ENCODE measurements at places on chromosomes 2 and 18.

DNA sequence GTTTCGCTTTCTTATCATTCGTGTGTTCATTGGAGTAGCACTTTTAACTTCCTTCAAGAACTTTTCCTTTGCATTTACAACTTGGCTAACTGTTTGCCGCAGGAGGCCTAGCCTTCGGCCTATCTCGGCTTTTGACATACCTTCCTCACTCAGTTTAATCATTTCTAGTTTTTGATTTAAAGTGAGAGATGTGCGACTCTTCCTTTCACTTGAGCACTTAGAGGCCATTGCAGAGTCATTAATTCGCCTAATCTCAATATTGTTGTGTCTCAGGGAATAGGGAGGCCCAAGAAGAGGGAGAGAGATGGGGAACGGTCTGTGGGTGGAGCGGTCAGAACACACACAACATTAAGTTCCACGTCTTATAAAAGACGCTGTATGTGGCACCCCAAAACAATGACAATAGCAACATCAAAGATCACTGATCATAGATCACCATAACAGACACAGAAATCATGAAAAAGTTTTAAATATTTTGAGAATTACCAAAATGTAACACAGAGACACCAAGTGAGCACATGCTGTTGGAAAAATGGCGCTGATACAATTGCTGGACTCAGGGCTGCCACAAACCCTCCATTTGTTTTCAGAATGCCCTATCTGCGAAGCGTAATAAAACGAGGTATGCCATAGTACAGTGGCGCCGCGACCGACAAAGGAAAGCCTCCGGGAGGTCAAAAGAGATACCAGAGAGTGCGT, 553 bp downstream of the TIGD1 start:
- DNase-seq = no peak

DNA sequence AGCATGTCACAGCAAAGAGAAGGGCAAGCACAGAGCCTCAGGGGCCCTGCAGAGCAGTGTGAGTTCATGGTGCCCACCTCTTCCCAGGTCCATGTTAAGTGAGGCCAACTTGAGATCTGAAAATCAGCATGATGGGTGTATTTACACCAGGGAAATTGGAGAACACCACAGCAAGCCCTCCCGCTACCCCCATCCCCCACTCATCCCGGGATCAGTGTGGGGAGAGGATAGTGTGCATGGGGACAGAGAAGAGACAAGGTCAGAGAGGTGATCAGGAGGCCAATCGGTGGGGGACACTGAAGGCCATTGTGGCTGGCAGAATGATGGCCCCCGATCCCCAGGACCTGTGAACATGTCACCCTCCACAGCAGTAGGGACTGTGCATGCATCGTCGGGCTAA, 54.7 kb downstream of the PTGR3 start:
- no peak for DNase-seq

DNA sequence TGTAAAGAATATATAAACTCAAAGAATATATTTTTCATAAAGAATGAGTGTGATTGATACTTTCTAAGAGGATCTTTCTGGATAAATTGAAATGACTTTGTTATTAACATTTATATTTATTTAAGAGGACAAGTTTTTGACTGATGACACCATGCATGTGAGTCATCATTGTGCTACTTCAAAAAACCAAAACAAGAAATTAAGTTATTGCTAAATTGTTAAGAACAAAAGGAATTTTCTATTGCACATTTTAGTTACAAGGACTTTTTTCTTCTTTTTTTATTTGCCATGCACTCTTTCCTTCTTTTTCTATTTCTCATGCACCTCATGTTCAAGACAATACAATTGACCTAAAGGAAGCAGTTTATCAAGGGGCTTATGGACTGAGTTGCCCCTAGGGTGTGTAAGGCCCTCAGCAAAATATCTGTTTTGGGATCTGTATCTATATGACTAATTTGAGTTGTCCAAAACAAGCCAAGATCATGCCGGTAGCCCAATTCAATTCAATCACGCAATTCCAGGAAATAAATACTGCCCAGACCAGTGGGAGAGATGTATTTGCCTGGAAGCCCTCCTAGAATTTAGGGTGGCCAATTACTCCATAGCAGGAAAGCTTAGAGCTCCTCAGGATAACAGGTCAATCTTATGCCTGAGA, 654.3 kb downstream of the METTL4 start:
- DNase-seq = no peak

- DNase-seq = no peak
These were observed 144.1 kb upstream of the FOSL2 start for GRCh38 chr2:28248511-28248910.

DNA sequence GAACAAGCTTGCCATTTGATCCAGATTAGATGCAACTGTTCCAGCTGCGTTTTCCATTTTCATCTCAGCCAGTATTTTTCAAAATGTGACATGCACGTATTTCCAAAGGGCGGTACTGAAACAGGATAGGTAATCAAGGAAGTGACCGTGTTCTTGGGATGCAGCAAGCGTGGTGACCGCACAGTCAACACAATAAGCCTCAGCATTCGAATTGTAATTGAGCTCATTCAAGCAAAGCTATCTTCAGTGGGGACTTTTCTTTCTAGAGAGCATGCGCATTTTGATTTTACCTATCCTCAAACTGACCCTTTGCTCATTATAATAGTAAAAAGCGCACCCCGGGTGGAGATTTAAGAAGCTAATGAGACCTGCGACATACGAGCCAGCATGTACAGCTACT, 3.4 kb upstream of the ALPP start:
- no peak for DNase-seq

- DNase-seq = no peak
These were observed 75.8 kb downstream of the ARHGEF4 start for GRCh38 chr2:130912471-130912870.

DNA sequence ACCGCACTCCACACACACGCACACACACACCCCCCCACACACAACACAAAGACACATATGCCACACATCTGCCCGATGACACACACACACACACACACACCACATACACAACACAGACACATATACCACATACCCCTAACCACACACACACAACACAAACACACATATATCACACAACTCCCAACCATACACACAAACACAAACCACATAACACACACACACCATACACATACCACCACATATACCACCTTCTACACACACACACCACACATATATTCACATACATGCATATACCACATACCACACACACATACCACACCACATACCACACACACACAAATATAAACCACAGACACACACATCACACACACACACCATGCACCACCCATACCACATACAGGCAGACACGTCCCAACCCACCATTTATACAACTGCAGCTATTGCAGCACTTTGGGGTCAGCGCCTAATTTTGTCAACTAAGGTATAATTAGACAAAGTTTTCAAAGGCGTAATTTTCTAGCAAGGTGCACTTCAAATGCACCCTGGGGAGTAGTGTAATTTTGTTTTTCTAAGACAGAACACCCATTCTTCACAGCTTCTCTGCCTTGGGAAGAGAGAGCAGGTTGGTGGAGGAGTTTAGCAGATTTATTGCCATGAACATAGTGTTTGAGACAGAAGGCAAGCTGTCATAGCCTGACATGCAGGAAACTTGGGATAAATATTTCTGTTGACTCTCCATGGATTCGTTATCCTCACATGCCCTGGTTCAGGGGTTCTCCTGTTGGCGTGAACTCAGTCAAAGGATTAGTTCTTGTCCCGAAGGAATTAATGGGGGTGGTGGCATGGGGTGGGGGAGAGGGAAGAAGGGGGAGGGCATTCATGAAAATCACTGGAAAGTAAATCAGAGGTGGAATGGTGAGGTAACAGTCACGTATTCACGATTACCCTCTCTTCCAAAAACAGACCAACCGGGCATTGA, 416.1 kb downstream of the LPIN1 start:
- DNase-seq = no peak

- no peak for DNase-seq
These were observed 42.7 kb downstream of the CYP26B1 start for GRCh38 chr2:72104821-72105588.

GRCh38 chr18:9048808-9049494, 53.5 kb upstream of the NDUFV2 start:
- DNase-seq = no peak

DNA sequence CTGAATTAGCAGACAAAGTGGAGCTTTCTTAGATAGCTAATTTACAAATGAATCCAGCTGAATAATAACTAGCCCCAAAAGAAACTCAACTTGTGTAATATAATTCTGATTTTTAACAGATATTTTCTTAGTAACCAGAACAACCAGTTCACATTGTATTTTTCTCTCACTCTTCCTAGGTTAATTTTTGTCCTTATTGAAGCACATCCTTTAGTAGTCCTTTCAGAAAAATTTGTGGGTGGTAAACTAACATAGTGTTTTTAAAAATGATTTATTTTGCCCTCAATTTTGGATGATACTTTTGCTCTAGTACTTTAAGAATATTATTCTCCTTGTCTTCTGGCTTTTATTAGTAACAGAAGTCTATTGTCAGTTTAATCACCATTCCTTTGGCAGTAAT, 190.6 kb upstream of the SLC39A10 start:
- no peak for DNase-seq

Data from naive B cell (primary cell).